Left forelimb (tissue), 1 donor: ENCODE measurements at places on chromosomes 13 and 19.

- no peak for DNase-seq
Measured at GRCh38 chr13:106417467-106418110, 117.9 kb downstream of the EFNB2 start.

DNA sequence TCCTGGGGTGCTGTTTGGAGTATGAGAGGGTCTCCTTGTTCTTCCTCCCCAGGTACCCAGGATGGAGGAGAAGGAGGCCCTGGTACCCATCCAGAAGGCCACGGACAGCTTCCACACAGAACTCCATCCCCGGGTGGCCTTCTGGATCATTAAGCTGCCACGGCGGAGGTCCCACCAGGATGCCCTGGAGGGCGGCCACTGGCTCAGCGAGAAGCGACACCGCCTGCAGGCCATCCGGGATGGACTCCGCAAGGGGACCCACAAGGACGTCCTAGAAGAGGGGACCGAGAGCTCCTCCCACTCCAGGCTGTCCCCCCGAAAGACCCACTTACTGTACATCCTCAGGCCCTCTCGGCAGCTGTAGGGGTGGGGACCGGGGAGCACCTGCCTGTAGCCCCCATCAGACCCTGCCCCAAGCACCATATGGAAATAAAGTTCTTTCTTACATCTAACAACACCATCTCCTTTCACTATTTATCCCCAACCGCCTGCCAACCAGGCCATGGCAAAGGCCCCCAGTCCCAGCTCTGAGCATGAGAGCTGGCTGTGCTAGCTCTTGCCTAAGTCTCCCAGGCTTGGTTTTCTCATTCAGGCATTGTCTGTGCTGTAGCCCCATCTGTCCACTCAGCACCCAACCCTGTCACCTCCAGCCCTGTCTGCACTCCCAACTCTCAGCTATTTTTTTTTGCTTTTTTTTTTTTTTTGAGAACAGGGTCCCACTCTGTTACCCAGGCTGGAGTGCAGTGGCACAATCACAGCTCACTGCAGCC, 11.2 kb downstream of the DKKL1 start:
- DNase-seq, result no peak

DNA sequence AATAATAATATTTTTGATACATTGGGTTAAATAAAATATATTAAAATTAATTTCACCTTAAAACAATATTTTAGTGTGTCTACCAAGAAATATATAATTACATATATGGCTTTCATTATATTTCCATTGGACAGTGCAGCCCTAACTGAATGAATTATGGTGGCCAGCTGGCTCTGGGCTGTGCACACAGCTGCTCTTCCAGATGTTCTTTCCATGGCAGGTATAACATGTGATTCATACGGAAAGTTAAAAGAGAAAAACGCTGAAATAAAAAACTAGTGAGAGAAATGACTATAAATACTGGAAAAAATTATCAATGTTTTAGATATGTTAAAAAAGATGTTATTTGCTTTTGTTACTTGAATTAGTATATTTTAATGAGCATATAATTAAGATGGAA, 216.3 kb downstream of the RGCC start:
- no peak for DNase-seq

GRCh38 chr13:26693749-26694463, 66.7 kb downstream of the GPR12 start:
- DNase-seq, result no peak

DNA sequence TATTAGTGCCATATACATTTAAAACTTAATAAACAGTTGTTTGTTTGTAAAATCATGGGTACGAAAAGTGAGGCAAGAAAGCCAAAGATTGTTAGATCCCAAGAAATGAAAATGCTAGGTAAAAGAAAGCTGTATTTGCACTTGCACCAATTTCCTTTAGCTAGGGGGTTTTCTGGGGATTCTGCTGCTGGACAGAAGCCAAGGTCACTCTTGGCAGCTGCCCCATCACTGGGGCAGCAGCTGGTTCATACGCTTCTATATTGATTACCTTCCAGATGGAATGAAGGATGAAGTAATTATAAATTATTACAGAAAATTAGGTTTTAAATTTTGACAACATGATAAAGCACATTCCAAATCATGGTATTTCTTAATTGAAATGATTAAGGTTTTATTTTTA, 127.4 kb downstream of the SLITRK5 start:
- DNase-seq, result no peak

- DNase-seq, result no peak
Measured at GRCh38 chr19:54387991-54388801, 23.5 kb upstream of the LAIR1 start.

DNA sequence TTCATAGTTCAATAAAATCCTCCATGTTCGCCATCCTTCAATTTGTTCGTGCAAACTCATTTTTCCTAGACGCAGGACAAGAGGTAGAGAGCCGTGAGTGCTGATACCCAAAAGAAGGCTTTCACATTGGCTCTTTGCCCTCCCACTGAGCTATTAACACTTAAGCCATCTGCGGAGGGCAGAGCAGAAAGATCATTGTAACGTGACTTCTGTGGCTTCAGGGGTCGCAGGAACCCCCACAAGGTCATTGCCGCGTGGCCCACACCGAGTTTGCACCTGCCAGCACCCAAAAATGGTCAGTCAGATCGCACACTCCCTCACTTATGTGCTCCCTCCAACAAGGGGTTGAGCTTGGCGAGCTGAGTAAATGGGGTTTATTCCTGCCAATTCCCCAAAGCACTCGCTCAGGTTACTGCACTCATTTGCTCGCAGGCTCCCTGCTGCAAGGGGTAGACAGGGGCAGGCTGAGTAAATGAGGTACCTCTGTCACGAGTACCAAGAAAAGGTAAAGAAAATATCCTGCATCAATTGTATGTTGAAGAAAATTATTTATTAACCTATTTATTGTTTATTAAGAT, 144.1 kb downstream of the PRR20E start:
- no peak for DNase-seq

DNA sequence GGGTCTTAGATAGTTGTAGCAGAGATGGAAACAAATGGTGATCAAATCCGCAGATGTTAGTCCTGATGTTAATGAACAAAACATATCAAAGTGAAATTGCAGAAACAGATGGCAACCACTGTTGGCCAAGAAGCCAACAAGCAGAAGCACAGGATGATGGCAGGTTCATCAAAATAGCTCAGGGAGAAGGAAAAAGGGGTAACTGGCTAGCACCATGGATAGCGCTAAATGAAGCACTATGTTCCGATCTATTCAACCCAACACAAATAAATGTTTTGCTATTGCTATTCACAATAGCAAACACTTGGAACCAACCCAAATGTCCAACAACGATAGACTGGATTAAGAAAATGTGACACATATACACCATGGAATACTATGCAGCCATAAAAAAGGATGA, 413.7 kb downstream of the FGF14 start:
- DNase-seq, result no peak

GRCh38 chr19:54478677-54479266, 5.7 kb upstream of the CDC42EP5 start:
- no peak for DNase-seq

DNA sequence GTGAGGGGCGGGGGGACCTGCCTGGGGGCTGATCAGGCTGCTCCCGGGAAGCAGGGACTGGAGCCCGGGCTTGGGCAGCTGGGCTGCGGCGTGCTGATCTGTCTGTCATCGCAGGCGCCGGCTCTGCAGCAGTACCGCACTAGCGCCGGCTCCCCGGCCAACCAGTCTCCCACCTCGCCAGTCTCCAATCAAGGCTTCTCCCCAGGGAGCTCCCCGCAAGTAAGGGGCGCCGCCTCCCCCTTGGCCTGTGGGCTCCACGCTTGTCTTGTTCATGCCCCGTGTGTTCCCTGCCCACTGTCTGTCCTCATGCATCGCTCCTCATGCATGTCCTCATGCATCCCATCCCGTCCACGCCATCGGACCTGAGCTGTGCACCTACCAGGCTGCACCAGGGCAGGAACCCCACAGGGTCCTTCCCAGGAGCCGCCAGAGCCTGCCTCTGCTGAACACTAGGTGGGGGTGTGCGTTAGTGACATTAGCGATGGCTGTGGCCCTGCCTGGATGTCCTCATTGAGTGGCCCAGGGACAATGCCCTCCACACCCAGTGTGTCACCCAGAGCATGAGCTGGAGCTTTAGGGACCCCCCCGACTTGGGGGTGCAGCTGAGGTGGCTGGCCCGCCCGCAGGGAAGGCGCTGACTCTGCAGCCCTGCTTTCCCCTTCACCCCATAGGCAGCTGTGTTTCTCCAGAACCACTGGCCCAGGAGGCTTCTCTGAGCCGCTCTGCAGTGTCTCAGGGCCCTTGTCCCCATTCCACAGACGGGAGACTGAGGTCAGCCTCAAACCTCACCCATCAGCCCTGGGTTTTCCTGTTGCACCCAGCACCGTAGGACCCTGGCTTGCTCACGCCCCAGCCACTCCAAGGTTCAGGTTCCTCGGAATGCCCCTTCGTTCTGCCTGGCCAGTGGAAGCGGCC, 19.5 kb downstream of the COMP start:
- no peak for DNase-seq

GRCh38 chr19:54708781-54709180, 15.5 kb upstream of the KIR3DL3 start:
- peak; percentile 46 for DNase-seq

DNA sequence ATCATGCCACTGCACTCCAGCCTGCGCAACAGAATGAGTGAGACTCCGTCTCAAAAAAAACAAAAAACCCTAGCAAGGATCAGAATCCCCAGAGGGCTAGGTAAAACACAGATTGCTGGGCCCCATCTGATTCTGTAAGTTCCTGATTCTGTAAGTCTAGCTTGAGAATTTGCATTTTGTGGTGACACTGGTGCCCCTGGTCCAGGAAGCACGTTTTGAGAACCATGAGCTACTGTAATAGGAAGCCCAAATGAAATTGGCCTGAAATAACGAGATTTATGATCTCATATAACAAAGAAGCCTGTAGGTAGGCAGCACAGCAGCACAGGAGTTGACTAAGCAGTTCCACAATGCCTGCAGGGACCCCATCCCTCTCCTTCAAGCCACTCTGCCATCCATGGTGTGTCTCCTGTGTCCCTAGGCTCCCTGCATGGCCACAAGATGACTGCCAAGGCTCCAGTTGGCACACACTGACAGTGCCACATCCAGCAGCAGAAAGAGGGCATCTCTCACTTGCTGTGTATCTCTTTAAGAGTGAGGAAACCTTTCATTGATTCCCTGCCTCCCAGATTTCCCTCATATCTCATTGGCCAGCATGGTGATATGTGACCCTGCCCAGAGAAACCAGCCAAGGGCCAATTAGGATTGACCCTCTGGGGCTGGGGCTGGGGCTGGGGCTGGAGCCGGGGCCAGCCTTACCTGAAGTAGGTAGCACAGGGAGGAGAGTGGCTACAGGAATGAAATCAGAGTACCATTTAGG, 21.7 kb downstream of the SIPA1L3 start:
- DNase-seq, result no peak

GRCh38 chr13:74129500-74130191, 4.6 kb downstream of the KLF12 start:
- DNase-seq, result no peak

DNA sequence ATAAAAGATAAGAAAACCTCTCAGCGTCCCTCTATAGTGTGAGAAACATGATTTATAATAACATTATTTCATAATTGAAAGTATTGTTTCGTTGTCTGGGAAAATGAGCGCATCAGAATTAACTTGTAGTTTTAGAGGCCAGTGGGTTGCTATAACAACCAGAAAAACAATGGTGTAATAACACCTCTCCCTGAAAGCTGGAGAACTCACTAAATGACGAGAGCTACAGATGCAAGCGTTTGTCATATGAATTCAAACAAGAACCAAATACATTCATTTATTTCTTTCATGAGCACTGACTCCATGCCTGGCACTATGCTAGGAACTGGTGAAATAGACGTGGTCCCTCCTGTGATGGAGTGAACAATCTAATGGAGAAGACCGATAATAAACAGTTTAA, 16.3 kb downstream of the KBTBD7 start:
- no peak for DNase-seq

DNA sequence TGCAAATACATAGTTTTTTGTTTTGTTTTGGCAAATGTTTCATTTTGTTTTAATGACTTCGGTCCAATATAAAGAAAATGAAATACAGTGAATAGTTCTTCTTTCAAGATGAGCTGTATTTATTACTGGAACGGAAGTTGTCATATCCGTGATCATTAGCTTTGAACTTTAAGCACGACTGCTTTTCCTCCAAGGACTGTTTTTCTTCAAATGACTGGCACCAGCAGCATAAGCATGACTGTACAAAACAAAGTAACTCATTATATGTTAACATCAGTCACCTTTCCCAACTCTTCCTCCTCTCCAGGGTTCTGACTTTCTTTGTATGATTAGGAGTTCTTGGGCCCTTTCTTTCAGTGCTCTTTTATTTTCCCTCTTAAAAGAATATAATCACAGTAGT, 20.5 kb downstream of the EDNRB start:
- no peak for DNase-seq

- no peak for DNase-seq
Measured at GRCh38 chr19:17766543-17767131, 15.4 kb downstream of the FCHO1 start.
